ENCODE measurements at places on chromosomes 3 and 15.

DNA sequence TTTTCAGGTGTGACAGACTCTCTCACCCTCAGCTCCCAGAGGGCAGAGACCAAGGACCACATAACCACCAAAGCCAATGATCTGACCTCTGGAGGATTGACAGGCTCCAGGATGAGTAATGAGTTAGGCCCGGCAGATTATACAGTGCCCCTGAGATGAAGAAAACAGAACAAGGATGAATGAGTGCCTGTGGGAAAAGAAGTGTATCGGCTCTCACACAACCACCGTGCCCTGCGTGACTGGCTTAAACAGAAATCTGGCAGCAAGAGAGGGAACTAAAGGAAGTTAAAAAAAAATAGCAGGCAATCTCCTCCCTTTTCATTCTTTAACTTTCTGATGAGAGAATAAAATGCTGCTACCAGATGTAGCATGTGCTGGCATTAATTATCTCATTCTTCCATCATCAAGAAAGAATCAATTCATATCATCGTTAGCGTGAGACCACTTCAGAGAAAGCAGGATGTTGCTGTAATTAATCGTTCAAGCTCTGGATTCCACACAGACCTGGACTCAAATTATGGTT lies 227.5 kb upstream of the COL8A1 start:
- no peak for DNase-seq

DNA sequence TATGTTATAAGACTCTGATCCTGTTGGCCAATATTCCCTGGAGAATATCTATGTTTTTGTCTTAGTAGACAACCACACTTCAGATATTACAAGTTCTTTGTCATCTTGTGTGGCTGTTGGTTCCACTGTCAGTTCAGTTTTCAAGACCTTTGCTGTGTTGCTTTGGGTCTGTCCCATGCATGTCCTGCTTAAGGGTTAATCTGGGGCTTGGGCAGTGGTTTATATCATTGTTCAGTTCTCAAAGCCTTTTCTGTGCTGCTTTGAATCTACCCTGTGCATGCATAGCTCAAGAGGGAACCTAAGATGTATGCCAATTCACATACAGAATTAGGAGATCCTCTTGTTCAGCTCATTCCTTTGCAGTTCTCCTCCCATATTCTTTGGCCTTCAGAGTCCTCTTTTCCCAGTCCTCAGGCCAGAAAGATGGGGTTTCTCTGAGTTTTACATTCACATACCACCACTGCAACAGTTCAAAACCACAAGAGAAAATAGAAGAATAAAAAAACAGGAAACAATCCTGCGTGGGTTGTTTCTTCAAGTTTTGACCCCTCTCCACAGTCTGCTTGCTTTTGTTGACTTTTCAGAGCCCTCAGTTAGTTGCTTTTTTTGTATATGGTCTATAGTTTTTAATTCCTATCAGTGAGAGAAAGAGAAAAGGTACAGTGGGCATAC lies 21.6 kb downstream of the BUB1B start:
- no peak for DNase-seq

GRCh38 chr3:156304406-156304805 lies 184.0 kb downstream of the KCNAB1 start:
- no peak for DNase-seq

- DNase-seq = no peak
Observed at GRCh38 chr3:14147617-14148016, 22.8 kb downstream of the TMEM43 start.

- no peak for DNase-seq
Observed at GRCh38 chr15:23416349-23417276, 30.4 kb downstream of the GOLGA6L2 start.

GRCh38 chr3:69541711-69542088 lies 155.8 kb upstream of the FRMD4B start:
- DNase-seq = no peak

DNA sequence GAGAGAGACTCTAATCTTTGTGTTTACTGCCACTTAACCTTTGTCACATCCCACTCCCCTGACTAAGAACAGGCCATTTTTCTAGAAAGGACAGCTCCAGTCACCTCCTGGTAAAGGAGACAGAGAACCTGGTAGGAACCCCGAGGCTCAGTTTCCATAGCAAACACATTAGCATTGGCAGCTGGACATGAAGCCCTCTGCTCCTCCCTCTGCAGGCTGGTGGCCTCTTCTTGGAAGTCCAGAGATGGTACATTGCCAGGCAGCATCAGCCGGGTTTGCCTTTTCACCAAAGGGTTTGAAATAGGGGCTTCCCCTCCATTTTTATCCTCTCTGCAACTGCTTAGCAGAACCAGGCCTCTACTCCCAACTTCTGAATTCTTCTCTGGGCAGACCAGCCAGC lies 213.4 kb upstream of the SEMA6D start:
- DNase-seq = no peak

GRCh38 chr3:24519368-24520100 lies 24.9 kb upstream of the THRB start:
- DNase-seq = no peak

GRCh38 chr3:38561746-38562466 lies 65.8 kb downstream of the EXOG start:
- DNase-seq = no peak

Measured in Peyer's patch (tissue), 4 donors.